ENCODE measurements at places on chromosomes 3 and 15.

DNA sequence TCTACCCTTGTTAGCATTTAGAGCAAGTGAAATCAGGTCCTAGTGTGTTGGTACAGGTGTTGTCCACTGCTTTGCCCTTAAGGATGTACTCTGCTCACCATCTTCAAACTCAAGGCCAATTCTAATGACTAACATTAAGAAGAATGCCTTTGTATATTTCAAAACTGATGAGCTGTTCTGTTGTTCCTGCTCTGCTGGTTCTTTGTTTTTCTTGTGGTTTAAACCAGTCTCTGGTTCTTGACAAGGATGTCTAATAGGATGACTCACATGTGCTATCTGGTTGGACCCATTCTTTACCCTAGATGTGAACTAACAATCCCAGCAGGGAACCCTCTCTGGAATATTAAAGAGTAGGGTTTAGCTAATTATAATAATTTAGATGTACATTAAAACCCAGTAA, 17.3 kb downstream of the ABHD5 start:
- DNase-seq: no peak

DNA sequence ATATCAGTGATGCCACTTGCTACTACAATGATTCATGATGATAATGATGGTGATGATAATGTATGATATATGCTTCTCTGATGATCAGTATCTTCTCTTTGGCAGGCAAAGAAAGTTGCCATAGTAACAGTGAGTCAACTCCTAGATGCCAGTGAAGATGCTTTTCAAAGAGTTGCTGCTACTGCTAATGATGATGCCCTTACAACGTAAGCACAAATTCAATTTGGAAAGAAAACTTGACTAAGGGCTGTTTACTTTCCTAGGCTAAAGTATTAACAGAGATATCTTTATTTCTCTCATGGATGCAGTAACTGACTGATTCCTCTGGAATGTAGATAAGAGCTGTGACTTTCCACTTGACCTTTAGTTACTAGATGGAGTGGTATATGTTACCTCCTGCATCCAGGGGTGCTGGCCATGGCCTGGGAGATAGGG, 27.8 kb downstream of the ADGRG7 start:
- DNase-seq: no peak

GRCh38 chr3:31247063-31247447, 285.7 kb upstream of the STT3B start:
- no peak for DNase-seq

GRCh38 chr3:197686899-197687298, 49.8 kb downstream of the RUBCN start:
- no peak for DNase-seq

DNA sequence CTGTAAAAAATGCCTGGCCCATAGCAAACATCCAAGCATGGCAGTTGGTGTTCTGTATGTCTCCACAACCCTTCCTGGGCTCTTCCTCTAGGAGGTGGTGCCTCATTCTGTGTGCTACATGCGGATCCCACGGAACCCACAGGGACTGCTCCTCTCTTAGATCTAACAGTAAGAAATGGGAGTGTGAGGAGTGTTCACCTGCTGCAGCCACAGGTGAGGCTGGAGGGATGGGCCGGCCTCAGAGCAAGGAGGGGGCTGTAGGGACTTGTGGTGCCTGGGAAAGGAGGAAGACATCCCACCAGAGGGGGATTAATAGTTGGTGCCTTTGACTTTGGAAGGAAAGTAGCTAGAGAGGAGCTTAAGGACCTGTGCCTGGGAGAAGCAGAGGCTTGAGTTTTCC, 22.2 kb downstream of the SEMA3G start:
- no peak for DNase-seq

DNA sequence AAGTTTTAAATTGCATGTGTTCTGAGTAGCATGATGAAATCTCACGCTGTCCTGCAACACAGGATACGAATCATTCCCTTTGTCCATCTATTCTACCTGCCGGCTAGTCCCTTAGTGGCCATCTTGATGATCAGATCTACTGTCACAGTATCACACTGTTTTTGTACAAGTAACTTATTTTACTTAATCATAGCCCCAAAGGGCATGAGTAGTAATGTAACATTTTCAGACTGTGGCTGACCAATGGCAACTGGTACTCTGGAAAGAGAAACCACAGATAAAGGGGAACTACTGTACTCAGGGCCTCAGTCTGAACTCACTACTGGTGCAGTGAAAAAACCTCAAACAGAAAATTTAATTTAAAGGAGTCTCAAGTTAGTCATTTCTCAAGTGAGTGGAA, 127.3 kb upstream of the MRPL3 start:
- DNase-seq: no peak

DNA sequence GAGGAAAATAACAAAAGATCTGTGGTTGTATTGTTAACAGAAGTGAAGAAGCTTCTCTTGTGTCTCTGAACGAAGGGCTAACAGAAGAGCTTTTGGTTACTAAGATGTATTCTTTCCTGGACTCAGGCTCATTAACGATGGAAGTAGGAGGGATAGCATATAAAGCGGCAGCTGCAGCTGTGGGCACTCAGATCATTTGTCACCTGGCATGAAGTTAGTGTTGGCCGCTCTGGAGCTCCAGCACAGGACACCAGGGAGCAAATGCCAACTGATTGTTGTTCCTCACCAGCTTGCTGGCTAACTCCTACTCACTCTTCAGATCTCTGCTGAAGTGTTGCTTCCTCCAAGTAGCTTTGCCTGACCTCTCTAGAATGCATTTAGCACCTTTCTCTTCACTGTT, 15.5 kb upstream of the SLITRK3 start:
- DNase-seq: no peak

GRCh38 chr3:196619223-196619622, 20.3 kb upstream of the NRROS start:
- no peak for DNase-seq

- no peak for DNase-seq
These were observed 37.9 kb downstream of the RPLP1 start for GRCh38 chr15:69490356-69491037.

- peak; percentile 77 for DNase-seq
These were observed at the start of gene SLC41A3 for GRCh38 chr3:126083913-126084767. SLC41A3 (minus strand) TSS chr3:126084124; CDS start chr3:126068219, 15,905 bp downstream.

- no peak for DNase-seq
These were observed 45.1 kb downstream of the COL8A1 start for GRCh38 chr3:99683465-99683864.

DNA sequence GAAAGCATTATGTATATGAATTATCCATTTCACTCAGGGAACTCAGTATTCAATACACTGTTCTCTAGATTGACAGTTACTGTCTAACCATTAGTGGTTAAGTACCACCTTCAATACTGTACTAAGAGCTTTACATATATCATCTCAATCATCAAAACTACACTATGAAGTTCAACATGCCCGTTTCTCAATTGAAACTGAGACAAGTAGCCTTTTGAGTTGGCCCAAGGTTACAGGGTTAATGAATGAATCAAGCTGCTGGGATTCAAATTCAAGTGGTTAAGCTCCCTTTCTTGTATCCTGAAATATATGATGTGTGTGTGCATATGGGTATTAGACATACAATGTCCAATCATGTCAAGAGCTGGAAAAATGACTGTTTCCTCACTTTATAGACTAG, 5.8 kb downstream of the TASOR start:
- no peak for DNase-seq

DNA sequence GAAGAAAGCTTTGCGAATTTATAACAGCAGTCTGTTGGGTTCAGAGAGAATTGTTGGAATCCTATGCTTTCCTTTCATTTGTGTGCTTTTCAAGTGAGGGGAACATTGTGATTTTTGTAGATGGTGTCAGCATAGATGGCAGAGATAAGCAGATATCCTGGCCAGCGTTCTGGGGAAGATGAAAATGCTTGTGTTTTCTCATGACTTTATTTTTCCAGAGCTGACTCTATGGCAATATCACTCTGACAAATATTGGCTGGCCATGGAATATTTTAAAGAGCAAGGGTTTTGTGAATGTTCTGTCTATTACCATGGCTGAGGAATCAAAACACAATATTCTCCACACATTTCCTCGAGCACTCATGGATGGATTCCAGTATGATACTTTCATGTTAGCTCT, 108.8 kb downstream of the MITF start:
- no peak for DNase-seq

- DNase-seq: no peak
These were observed 16.5 kb upstream of the KCNMB2 start for GRCh38 chr3:178519701-178520100.

GRCh38 chr3:45277636-45278035, 51.5 kb upstream of the TMEM158 start:
- no peak for DNase-seq

GRCh38 chr15:67775998-67776397, 49.3 kb upstream of the SKOR1 start:
- no peak for DNase-seq

GRCh38 chr3:94136133-94136532, 73.3 kb downstream of the NSUN3 start:
- no peak for DNase-seq

- peak; percentile 57 for DNase-seq
These were observed 567 bp downstream of the PFN2 start for GRCh38 chr3:149969940-149970715.

DNA sequence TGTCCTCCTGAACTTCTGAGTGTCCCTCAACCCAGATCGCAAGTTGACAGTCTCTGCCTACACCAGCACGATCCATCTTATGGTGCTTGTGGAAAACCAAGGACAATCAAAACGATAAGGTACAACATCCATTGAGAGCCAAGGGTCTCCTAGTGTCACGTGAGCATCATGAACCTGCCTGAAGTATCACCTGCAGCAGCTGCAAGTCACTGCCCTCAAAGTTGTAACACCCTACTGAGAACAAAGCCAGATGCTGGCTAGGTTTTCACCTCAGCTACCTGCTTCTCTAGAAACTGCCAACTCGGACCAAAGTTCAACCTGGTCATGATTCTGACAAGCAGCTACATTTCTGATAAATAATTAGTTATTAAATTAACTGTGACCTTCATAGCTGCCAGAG, 17.5 kb downstream of the C2CD4B start:
- DNase-seq: no peak

DNA sequence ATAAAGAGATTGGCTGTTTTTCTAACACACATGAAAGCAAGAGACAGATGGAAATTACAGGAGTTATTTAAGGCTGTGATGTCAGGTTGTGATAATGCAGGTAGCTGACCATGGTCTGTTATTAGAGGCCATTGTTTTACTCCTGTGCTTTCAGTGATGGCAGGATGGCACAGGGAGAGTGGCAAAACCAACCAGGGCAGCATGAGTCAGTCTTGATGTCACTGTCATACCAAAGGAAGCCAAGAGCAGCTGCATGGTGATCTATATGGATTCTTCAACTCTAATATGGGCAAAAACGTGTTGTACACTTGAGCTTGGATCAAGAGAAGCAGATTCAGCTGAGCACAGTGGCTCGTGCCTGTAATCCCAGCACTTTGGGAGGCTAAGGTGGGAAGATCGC, 91.8 kb upstream of the LMOD3 start:
- DNase-seq: no peak

DNA sequence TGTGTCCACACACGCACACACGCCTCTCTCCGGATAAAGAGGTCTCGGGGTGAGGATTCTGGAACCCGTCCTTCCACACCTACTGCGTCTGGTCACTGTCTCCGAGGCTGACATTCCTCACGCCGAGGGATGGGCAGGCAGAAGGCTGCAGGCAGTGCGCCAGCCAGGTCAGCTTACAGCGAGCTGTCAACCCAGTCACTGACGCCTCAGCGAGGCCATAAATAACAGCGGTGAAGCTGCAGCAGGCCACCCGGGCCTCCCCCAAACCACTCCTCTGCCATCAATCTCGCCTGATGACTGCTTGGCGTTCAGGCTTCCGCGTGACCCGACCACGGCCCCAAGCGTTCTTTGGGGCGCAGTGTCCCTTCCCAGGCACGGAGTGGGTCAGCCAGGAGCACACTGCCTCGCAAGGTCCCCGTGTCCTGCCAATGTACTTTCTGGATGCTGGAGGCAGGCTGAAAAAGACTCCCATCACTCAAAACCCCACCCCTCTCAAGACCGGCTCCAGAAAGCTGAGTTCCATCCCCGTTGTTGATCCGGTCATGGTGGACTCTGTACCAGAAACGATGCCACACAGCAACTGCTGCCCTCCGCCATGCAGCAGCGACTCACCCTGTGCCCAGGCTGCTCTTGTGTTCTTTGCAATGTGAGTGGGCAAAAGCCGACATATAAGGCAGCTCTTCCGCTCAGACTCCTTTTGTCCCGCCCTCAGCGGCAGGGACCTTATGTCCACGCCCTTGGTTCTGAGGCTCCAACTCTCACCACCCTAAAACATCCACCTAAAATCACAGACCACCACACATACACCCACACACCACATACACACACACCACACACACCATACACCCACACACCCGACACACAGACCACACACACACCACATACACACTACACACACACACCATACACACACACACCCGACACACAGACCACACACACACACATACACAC, 27.1 kb downstream of the CPN2 start:
- no peak for DNase-seq

GRCh38 chr3:118472586-118472985, 562.1 kb downstream of the IGSF11 start:
- no peak for DNase-seq

- DNase-seq: peak; percentile 33
These were observed 16.8 kb upstream of the MCCC1 start for GRCh38 chr3:183116025-183116614.

GRCh38 chr3:143507735-143508580, 340.3 kb downstream of the SLC9A9 start:
- no peak for DNase-seq

GRCh38 chr3:31958701-31959152, 22.3 kb downstream of the OSBPL10 start:
- no peak for DNase-seq

DNA sequence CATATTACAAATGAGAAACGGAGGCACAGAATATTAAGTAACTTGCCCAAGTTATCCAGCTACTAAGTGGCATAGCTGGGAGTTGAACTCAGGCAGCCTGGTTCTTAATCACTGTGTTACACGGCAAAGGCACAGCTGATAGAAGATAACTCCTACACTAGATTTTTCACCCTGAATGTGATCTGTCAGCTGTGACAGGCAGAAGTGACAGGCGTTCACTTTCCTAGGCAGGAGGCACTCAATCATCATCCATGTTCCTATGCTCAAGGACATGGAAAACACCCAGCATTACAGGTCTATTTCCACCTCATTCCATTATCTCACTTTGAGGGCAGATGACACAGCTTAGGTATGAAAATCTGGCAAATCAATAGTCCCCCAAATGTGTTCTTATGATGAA, 35.6 kb downstream of the TBC1D2B start:
- no peak for DNase-seq

DNA sequence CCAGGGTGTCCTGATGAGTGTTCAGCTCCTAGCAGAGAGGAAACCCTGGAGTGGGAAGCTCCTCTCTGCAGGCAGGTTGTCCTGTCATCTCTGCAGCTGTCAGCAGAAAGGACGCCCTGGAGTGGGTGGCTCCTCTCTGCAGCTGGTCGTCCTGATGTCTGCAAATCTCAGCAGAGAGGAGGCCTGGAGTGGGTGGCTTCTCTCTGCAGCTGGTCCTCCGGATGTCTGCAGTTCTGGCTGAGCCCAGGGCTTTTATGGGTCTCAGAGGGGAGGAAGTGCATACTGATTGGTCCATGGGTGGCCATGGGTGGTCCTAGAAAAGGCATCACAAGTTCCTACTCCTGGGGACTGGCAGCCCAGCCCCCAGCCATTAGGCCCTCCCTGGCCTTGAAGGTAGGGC, 102.6 kb upstream of the BNIP2 start:
- DNase-seq: no peak
